ENCODE measurements at places on chromosomes 13 and 19. TPM values are rescaled to one million over a fixed set of nuclear protein-coding genes. Genes with fewer than 3 reads are reported as not detected.

MAST1 gene
- total RNA-seq: 1.5 TPM

GRCh38 chr13:52787235-52787634 is 47.6 kb upstream of the CNMD start:
- DNase-seq: no peak

- DNase-seq: no peak
Measured at GRCh38 chr19:5772416-5772815, 12.1 kb downstream of the PRR22 start.

- DNase-seq: no peak
Measured at GRCh38 chr19:28578786-28579505, 634.0 kb downstream of the UQCRFS1 start.
